ENCODE measurements at places on chromosomes 12 and 14. TPM values are rescaled to one million over a fixed set of nuclear protein-coding genes. Genes with fewer than 3 reads are reported as not detected.

The CCDC184 gene
- total RNA-seq = 2.3 TPM

The AHSA1 gene
- total RNA-seq = 273 TPM

The ACOT6 gene
- total RNA-seq = not detected

The KLRC3 gene
- 0.24 TPM for total RNA-seq

The PPFIA2 gene
- not detected for total RNA-seq

The MYBPC1 gene
- not detected for total RNA-seq

The LHX5 gene
- 0.06 TPM for total RNA-seq

The MRPL51 gene
- 277 TPM for total RNA-seq

The FAM181A gene
- total RNA-seq = not detected

The TMEM179 gene
- total RNA-seq = 0.24 TPM

The ALG10 gene
- total RNA-seq = 4.7 TPM

The HCAR3 gene
- total RNA-seq = not detected

The VSIG10 gene
- total RNA-seq = 17.0 TPM

The DCN gene
- total RNA-seq = not detected

The CEBPE gene
- total RNA-seq = not detected

The SMOC1 gene
- 18.1 TPM for total RNA-seq

The NFATC4 gene
- 0.28 TPM for total RNA-seq

The KRT72 gene
- total RNA-seq = not detected

The LRRC9 gene
- not detected for total RNA-seq

The PPP1R1A gene
- 0.09 TPM for total RNA-seq

The KLRC1 gene
- not detected for total RNA-seq

The CLMN gene
- 7.0 TPM for total RNA-seq

The HOXC12 gene
- not detected for total RNA-seq

The LBHD2 gene
- total RNA-seq = 0.22 TPM

The KRT8 gene
- 5,279 TPM for total RNA-seq

The GALNT9 gene
- 4.0 TPM for total RNA-seq

The CD163L1 gene
- 0.23 TPM for total RNA-seq

The WSCD2 gene
- total RNA-seq = not detected

The TCL1B gene
- not detected for total RNA-seq

The RNFT2 gene
- total RNA-seq = 2.9 TPM

The KRT78 gene
- total RNA-seq = 0.20 TPM

The PMEL gene
- 0.57 TPM for total RNA-seq

The PGF gene
- total RNA-seq = 4.9 TPM
